ENCODE measurements at places on chromosomes 6 and 20.

DNA sequence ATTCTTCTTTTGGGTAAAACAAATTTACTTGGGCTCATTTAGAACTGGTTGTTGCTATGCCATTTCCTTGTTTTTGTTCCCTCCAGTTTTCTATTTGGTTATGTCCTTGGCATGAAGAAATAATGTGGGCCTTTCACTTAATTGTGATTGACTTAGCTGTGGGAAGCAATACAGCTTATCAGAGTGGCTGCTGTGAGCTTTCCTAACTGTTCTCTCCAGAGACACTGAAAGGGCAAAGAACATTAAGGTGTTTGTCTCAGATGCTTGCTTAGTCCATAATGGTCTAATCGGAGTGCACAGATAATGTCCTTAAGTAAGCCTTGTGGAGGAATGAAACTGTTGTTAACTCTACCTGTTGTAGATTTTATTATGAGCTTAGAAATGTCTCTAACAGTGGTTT is 56.6 kb downstream of the SH3BGRL2 start:
- DNase-seq = no peak

DNA sequence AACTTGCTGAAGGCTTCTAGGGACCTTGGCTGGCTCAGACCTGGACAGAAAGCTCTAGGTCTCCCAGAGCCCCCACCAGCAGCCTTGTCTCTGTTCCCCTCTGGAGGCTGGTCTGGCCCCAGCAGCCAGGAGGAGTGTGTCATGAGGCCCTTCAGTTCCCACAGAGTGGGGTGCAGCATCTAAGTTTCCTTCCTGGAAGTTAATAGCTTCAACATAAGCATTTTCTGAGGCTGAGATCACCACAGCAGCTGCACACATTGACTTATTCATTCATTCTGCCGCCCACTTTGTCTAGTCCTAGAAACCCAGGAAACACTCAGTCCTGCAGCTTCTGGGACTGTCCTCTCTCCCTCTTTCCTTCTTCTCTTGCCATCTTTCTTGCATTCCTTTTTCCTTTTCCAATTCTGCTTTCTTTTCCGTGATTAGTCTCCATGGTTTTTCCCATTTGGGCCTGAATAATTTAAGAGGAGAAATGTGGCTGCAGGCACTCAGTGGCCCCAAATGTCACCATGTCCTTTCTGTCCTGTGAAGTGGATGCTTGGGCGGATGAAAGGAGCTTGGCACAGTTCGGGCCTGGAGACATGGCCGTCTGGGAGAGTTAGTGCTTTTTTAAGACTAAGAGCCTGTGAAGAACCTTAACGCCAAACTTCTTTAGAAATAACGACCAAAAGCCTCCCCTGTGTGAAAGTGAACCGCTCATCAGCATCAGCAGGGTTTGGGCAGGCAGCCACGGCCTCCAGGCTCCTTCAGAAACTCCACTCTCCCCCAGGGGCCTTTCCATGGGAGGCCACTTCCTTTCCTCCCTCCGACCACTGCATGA is 31.0 kb upstream of the PCMTD2 start:
- DNase-seq = peak; percentile 97

- DNase-seq = peak; percentile 58
These were observed 997 bp upstream of the FBXO30 start for GRCh38 chr6:145815309-145816274.

DNA sequence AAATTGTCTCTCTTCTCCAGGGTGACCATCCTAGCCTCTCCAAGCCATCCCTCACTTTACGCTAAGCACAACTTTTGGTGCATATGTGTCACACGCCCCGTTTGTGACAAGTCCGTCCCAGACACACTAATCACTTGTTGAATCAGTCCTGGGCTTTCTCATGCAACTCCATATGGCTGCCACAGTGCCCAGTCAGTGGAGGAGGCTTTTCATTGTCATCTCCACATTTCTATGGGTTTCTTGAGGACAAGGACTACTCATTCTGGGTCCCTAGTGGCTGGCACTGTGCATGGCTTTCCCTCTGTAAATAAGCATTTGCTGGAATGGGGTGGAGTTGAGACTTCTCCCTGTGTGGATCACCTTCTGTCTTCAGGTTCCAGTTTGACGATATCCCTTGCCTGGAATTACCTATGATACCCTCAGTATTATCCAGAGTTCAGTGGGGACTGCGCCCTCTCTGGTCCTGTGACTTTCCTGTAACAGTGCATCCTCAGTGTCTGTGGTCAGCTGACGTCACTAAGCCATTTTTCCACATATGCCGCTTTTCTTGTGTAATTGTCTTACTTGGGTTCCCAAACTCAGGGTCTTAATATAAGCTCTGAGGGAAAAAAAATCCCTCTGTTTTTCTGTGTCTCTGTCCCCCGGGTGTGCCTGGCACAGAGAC is 59.8 kb upstream of the MYL9 start:
- DNase-seq = peak; percentile 32

DNA sequence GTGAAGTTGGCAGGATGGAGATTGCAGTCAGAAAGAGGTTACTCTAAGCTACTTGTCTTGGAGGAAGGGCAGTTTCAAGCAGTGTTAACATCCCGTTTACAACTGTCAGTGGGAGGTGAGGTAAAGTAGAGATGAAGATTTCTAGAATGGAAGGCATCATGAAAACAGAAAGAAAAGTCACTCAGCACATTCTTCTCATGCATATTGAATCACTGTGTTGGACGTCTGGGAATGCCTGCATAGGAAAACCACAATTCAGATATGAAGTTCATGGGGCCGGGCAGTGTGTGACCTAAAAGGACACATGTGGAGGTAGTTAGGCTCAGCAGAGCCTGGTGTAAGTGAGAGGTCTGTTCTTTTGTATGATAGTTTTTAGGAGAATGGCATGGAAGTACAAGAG is 73.5 kb upstream of the LAMP5 start:
- DNase-seq = no peak

- DNase-seq = no peak
These were observed 388.6 kb upstream of the BTBD3 start for GRCh38 chr20:11529047-11529446.

GRCh38 chr6:167807756-167808155 is 19.0 kb upstream of the AFDN start:
- DNase-seq = no peak

DNA sequence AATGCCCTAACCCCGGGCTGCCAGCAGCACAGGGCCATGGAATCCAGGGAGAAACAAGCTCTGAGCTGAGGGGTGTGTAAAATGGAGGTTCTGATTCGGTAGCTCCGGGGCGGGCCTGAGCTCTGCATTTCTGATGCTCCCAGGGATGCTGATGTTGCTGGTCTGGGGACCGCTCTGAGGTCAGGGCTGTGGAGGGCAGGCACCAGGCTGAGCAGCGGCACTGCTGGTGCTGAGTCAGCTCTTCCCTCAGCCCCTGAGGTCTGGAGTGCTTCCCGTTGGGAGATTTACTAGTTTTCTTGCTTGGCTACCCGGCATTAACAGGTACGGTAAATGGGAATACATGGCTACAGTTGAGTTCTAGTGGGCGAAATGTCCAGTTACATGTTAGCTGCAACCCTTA is 18.6 kb upstream of the CST3 start:
- no peak for DNase-seq

DNA sequence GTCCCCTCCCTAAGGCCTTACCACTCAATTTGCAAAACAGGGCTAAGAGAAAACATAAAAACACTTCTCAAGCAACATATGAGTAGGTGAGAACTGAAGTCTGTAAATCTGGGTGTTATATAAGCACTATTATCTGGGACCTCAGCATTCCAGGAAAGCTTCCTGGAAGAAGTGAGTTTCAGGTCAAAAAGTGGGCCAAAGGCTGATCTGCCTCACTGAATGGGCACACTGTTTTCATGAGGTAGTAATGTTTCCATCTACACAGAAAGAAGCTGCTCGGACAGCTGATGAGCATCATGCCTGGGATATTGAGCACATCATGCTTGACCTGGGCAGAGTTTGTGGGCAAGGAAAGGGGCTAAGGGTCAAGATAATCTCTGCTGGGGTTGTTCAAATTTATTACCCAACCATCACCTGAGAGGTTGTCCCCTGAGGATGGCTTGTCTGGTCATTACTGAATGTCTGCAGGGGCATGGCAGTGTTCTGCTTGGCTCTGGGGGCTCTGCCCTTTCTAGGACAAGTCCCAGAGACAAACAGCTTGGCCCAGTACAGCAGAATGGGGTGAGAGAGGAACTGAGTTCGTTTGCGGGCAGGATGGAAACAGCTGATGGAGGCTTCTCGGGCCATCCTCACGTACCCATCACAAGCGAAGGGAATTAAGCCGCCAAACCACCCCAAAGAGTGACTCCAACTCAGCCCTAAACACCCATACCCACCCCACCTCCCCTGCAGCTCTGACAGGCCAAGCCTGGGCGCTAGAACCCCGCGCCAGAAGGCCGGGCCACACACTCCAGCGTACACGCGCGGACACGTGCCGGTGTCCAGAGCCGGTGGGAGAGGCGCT is 1.2 kb upstream of the SYNJ2 start:
- DNase-seq = no peak

GRCh38 chr6:29014729-29015608 is 9.9 kb upstream of the ZNF311 start:
- DNase-seq = peak; percentile 31

DNA sequence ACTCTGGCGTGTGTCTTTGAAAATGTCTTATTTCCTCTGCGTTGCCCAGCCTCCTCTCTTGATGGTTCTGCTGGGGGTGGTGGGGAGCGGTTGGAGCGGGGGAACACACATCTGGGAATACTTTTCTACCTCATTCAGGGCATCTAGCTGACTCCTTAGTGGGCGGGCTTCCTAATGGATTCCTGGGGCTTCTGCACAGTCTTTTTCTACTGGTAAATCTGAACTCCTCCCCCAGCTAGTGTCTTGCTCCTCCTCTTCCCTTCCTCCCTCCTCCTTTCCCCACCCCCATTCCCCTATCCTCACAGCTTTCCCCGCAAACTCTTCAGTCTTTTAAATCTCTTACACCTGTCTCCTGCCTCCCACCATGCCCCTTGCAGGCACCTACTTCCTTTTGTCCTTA is 74.4 kb downstream of the PRL start:
- DNase-seq = no peak

DNA sequence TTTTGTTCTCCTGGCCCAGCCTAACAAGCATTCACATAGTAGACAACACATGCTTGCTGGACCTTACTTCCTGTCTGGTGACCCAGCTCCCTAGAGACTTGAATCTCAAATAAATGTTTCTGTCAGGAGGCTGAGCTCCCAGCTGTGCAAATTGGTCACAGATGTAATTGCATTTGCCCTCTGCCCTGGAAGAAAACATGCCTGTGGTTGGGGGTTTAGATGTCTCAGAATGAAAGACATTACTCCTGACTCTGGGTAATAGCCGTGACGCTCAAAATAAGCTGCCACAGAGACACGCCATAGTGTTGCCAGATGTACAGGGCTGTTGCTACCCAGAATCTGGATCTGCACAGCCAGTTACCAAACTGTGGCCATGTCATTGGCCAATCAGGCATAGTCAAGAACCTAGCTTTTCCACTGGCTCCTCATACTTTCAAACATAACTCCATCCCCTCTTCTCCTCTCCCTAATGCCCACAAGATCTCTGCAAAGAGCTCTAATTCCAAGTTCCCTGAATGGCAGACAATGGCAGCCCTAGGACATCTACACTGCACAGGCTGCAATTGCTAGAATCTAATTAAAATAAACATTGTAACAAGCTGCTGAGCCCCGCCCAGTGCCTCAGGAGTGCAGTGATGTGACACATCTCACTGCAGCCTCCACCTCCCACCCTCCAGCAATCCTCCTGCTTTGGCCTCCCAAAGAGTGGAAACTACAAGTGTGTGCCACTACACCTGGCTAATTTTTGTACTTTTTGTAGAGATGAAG is 32.8 kb upstream of the GMPR start:
- peak; percentile 48 for DNase-seq

- no peak for DNase-seq
These were observed 62.6 kb downstream of the DLL1 start for GRCh38 chr6:170227996-170228945.

- DNase-seq = peak; percentile 62
These were observed 1.4 kb downstream of the TRAM2 start for GRCh38 chr6:52575502-52575892.

DNA sequence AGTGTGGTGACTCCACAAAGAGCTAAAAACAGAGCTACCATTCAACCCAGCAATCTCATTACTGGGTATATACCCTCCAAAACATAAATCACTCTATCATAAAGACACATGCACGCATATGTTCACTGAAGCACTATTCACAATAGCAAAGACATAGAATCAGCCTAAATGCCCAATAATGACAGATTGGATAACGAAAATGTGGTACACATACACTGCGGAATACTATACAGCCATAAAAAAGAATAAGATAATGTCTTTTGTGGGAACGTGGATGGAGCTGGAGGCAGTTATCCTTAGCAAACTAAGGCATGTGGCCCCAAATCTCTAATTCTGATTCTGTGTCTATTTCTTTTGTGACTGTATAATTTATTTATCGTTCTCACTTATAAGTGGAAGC is 124.5 kb upstream of the PRND start:
- DNase-seq = no peak

GRCh38 chr20:2952766-2953165 is 79.5 kb downstream of the PTPRA start:
- DNase-seq = no peak

DNA sequence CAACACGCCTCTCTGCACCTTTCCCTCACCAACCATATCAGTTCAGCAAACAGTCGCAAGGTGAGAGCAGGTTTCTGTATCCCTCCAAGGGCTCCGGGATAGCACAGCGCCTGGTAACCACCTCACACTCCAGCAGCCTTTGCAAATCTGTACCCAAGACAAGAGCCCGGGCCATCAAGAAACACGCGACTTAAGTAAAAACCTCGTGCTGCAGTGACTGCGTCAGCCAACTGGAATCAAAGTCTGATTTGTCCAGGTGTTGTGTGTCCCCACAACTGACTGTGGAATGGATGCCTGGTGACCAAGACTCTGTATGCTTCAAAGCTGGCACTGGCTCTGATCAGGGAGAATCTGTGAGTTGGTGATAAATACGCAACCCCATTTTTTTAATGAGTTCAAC is 74.1 kb downstream of the NINL start:
- DNase-seq = no peak

- no peak for DNase-seq
These were observed 2.6 kb upstream of the IPCEF1 start for GRCh38 chr6:154359161-154359574.

- DNase-seq = peak; percentile 91
These were observed at the start of gene EDN1 for GRCh38 chr6:12289933-12290820. Gene EDN1 (plus strand): TSS chr6:12290361. CDS start chr6:12290630, 269 bp downstream.

DNA sequence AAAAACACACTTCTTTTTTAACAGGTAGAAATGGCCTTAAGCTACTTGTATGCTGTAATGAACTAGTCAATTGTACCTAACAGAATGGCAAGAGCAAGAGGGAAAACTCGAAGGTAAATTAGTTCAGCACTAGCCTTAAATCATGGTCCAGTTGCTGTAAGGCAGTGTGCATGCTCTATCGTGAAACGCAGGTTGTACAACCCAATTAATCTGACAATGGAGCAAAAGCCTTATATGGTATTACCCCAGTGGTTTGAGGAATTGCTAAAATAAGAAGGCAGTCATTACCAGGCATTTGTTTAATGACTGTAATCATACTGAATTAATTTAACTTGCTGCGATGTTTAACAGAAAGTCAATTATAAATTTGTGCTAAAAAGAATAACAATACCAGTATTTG is 69.3 kb upstream of the SOX4 start:
- DNase-seq = no peak

DNA sequence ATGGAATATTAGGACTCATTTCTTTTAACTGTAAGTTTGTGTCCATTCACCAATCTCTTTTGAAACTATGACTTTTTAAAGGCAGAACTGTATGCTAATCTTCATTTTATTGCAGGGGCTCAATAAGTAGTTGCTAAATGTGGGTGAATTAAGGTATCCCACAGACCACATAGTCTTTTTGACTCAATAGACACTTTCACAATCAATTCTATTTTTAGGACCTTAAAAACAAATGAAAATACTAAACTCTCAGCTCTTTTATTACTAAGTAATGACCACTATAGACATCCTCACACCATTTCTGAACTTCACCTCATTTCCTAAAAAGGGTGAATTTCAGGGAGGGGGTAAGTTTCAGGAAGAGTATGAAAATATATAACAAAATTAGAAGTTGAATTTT is 106.8 kb upstream of the BEND6 start:
- DNase-seq = no peak
